ENCODE measurements at places on chromosomes 12 and 14.

DNA sequence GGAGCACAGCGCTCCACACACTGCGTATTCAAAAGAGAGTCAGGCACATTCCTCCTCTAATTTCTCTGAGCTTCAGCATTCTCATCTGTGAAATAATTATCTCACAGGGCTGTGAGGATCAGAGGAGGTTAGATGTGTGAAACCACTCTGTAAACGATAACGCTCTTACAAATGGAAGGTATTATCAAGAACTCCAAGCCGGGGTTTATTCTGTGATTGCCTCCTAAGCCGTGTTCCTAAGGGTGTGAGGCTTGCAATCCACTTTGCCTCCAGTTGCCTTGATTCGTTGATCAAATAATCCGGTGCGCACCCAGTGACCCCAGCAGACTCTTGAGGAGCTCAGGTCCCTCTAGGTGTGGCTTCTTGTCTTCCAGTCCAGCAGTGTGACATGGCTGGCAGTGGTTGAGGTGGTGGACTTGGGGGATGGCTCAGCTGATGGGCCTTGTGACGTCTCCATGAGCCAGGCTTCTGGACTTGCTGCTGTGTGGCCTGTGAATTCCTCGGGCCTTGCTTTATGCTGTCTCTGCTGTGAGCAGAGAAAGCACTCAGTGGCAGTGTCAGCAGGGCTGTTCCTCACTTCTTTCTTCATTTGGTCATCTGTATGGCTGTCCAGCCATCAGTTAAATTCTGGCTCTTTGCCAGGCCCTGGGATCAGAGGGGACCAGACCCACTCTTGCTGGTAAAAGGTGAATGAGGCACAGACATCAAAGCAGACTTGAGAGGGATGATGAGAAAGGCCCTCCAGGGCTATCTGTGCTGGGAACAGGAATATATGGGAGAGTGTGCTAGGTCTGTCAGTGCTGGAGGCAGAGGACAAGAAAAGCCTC is 71.0 kb downstream of the SLC25A47 start:
- no peak for DNase-seq

- DNase-seq, result no peak
Measured at GRCh38 chr12:9951026-9951675, 19.0 kb upstream of the CLEC2A start.

- DNase-seq, result no peak
Measured at GRCh38 chr12:130075497-130076076, 86.7 kb upstream of the FZD10 start.

GRCh38 chr14:49853158-49853477 is 530 bp upstream of the NEMF start:
- no peak for DNase-seq

DNA sequence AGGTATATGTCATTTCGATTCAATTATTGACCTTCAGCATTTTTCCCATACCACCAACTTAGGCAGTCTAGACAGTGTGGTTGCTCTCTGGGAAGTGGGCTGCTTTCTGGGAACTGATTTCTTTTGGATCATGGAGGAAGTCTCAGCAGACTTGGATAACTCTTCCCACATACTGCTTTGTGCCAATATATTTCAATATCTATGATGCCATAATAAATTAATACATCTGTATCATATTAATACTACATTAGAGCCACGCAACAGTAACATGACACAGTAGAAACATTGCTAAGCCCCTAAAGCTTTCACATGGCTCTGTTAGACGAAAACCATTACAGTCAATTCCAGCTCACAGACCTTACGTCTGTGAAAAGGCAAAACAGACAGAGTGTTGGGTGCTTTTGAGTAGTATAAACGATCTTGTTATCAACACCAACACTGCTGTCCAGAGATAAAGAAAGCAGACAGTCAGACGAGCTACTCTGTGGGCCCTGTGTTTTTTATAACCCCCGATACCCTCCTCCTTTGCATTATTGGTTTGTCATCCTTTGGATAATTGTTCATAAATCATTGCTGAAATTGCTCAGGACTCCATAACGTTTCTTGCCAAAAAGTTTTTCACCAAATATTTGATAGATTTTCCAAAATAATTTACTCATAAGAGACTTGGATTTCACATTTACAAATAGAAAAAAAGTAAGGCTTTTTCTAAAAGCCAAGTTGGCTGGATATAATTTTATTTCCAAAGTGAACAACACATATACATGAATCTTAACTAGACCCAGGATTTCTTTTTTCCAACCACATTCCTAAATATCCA is 439.7 kb downstream of the ADAMTS20 start:
- DNase-seq, result no peak

DNA sequence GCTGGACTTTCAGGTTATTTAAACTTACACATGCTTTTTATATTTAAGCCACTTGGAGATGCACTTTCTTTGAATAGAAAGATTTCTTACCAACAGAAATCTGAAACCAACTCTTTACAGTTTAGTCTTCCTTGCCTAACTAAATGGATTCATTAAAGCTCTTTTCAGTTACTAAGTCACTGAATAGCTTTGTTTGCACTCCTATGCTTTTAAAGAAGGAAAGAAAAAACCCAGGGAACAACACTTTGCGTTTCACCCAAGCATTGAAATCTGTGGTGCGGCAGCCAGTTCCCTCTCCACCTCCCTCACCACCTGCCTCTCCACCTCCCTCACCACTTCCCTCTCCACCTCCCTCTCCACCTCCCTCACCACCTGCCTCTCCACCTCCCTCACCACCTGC is 70.3 kb downstream of the RIMBP2 start:
- DNase-seq, result no peak

DNA sequence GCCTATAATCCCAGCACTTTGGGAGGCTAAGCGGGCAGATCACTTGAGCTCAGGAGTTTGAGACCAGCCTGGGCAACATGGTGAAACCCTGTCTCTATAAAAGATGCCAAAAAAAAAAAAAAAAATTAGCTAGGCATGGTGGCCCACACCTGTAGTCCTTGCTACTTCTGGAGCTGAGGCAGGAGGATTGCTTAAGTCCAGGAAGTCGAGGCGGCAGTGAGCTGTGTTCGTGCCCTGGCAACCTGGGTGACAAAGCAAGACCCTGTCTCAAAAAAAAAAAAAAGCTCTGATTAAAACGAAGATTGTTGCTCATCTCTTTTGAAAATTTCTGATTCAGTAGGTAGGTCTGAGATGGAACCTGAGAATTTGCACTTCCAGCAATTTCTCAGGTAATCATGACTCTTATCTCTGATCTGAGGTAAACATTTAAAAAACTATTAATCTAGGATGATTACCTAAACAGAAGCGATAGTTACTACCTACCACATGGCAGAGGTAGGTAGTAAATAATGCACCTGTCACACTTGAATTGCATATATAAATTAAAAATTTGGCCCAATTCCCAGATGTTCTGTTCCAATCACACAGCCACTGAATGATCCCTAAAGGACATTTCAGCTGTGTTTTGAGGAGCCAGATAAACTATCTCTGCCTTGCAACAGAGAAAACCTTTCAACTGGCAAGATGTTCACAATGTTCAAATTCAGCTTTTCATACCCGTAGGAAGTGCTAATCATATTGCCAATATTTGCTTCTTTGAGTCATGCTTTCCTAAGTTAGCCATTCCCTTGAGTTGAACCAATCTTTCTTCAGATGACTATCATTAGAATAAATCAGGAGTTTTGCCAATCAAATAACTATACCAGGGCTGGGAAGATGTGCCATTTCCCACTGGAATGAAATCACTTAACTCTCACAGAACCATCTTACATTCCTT is 4.2 kb upstream of the TEP1 start:
- DNase-seq, result no peak

GRCh38 chr14:57046175-57046574 is 222.5 kb downstream of the EXOC5 start:
- no peak for DNase-seq

- DNase-seq, result no peak
Measured at GRCh38 chr14:76726551-76726970, 34.7 kb upstream of the VASH1 start.

GRCh38 chr14:55374771-55375170 is 36.9 kb downstream of the ATG14 start:
- DNase-seq, result no peak

- DNase-seq, result no peak
Measured at GRCh38 chr14:104450811-104451401, 128.7 kb upstream of the C14orf180 start.

GRCh38 chr12:123681605-123682004 is 10.7 kb downstream of the TCTN2 start:
- DNase-seq, result no peak

DNA sequence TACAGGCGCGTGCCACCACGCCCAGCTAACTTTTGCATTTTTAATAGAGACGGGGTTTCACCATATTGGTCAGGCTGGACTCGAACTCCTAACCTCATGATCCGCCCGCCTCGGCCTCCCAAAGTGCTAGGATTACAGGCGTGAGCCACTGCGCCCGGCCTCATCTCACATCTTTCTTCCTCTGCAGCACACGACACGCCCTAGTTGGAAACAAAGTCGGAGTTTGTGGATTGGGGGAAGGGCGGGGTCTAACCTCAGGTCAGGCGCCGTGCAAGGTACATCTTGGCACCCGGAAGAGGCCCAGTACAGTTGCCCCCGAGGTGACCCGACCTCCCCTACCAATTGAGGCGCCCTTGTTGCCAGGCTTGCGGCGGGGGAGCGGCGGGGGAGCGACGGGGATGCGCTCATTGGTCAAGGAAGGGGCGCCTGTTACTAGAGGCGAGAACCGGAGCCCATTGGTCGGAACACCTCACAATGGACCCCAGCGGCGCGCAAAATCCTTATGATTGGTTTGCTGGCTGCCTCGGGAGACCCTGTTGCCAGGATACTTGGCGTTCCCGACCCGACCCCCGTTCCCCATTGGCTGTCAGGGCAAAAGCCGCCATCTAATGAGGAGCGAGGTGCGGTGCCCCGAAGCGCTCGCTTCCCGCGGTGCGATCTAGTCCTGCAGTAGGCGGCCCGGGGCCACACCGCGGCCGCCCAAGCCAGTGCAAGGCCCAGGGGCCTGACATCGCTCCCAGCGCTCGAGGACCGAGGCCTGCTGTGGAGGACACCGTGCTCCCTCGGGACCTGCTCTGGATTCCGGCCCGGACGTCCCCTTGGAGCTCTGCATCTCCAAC is at the start of gene REC8:
TSS of gene REC8 (plus strand) at position 659 of the 839 bp plus-strand sequence. CDS start 473 bp downstream, outside the sequence.
- DNase-seq, result peak; percentile 81

GRCh38 chr12:27105746-27106536 is 23.6 kb upstream of the C12orf71 start:
- no peak for DNase-seq

DNA sequence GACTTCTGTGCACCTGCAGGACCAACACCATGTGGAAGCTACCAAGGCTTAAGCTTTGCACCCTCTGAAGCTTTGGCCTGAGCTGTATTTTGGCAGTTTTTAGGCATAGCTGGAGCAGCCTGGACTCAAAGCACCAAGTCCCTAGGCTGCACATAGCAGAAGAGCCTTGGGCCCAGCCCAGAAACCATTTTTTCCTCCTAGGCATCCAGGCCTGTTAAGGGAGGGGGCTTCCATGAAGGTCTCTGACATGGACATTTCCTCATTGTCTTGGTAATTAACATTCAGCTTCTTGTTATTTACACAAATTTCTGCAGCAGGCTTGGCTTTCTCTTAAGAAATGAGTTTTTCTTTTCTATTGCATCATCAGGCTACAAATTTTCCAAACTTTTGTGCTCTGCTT is 475.8 kb upstream of the FLRT2 start:
- DNase-seq, result no peak

GRCh38 chr12:98464190-98464589 is 51.2 kb upstream of the TMPO start:
- no peak for DNase-seq

DNA sequence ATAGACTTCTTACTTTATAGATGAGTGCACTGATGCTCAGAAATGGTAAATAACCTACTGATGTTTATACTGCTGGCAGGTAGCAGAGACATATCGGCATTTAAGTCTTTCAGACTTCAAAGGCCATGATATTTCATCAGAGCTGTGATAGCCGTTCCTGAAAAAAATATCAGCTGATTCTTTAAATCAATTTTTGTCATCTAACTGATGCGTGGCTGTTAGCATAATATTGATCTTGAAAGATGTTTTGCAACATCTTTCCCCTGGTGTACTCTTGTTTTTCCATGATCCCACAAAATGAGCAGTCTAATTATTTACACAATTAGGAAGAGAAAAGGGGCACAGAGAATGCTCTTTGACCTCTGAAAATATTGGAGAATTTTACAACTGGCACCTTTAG is 1.6 kb upstream of the SLCO1B1 start:
- no peak for DNase-seq

DNA sequence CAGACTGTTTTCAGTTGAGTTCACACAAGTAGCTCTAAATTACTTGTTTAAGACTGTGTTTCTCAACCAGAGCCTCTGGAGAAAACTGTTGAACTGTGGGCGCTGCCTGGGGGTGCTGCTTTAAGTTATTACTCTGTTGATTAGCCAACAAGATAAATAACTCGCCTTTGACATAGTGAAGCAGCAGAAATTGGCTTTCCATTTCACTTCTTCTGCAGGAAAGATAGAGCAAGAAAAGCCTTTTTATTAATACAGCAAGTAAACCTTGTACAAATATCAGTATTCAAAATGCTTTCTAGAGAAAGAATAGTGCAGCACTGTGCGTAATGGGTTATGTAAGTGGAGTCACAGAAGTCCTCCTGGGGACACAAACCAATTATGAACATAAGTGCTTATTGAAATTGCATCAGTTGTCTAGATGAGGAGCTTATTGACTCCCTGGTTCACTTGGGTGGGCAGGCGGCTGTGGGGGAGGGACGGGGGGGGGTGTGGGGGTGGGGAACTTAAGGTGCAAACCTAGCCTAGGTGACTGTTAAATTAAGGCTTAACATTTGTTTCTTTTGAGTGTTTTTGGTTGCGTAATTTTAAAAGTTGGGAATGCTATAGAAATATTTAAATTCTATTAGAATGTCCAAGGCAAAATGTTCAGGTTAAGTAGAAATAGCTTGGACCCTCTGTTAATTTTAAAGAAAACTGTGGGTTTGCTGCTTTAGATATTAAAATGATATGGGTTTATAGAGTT is 6.3 kb downstream of the FRS2 start:
- no peak for DNase-seq

- no peak for DNase-seq
Measured at GRCh38 chr14:21084998-21085853, 13.2 kb downstream of the ZNF219 start.

GRCh38 chr14:71070169-71070568 is 162.9 kb downstream of the PCNX1 start:
- DNase-seq, result no peak

GRCh38 chr12:47717443-47718193 is 7.7 kb downstream of the ENDOU start:
- peak; percentile 86 for DNase-seq
